ENCODE measurements at places on chromosomes 3 and 15.

GRCh38 chr15:42921342-42921731, 759 bp upstream of the TTBK2 start:
- DNase-seq = no peak

DNA sequence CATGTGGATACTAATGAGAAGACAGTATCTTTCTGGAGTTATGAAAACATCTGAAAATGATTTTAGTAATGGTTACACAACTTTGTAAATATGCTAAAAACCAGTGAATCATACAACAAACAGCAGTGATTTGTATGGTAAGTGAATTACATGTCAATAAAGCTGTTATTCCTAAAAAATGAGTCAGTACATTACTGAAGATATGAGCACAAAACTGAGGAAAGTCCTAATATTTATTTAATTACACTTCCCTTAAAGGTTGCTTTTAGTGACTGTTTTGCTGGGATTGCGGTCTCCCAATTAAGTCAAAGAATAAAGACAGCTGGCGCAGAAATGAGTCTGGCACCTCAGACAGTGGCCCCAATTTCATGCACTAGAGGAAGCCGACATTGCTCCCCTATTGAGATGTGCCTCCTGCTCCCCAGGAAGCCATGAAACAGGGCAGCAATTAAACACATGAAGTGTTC, 50.9 kb upstream of the FSIP1 start:
- DNase-seq = no peak

GRCh38 chr3:54670201-54671000, 257.5 kb downstream of the LRTM1 start:
- DNase-seq = peak; percentile 25

DNA sequence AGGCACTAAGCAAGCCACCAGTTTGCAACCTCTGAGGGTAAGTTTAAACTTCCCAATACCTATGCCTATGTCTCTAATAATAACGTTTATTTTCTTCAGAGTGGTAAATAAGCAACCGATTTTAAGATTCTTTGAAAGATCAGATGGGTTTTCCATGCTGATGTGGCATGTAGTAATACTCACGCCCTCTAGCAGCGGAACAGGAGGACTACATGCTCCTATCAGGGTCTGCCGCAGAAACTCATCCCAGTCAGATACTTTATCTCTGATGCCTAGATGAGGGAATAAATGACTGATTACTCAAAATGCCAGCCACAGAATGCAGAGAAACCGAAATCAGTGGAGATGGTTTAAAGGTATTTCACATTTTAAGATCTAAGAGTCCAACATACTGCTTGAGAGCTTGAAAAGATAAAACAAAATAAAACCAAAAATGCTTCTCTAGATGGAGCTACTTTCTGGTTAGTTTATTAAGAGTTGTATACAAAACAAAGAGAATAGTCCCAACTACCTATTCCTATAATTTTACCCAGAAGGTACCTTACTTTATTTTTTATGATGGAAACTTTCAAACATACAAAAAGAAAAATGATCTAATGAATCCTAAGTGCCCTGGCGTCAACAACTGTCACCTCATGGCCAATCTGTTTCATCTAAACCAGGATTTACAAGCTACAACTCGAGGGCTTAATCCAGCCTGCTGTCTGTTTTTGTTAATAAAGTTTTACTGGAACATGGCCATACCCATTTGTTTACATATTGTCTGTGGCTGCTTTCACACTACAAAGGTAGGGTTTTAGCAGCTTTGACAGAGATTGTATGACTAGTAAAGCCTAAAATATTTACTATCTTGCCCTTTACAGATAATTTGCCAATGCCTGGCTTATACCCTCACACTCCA, 37.5 kb upstream of the STIMATE start:
- DNase-seq = peak; percentile 66

GRCh38 chr3:101146946-101147345, 153.7 kb upstream of the ABI3BP start:
- DNase-seq = peak; percentile 10

- DNase-seq = peak; percentile 48
These were observed 15.8 kb downstream of the RBP1 start for GRCh38 chr3:139523718-139524117.

GRCh38 chr3:171841620-171842000, 1.5 kb upstream of the TMEM212 start:
- no peak for DNase-seq

DNA sequence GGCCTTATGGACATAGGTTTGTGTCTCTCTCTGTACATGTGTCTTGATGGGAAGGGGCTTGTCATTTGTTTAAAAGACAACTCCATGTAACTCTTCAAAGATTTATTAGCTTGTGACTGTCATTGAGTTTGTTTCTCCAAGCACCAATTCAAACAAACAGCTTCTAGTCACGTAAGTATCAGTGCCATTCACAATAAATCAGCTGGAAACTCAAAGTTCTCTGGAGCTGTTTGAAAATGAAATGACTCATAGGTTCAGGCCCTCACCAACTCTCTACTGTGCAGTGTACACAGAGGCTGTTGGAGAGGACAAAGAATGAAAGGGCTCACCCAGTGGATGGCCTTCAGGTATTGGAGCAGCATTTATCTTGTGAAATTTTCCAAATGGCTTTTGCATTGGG, 476.3 kb downstream of the AGBL1 start:
- DNase-seq = peak; percentile 35

All from mesendoderm (in vitro differentiated cells).